ENCODE measurements at places on chromosomes 12 and 14.

- no peak for DNase-seq
These were observed 18.8 kb downstream of the WBP11 start for GRCh38 chr12:14784471-14784870.

DNA sequence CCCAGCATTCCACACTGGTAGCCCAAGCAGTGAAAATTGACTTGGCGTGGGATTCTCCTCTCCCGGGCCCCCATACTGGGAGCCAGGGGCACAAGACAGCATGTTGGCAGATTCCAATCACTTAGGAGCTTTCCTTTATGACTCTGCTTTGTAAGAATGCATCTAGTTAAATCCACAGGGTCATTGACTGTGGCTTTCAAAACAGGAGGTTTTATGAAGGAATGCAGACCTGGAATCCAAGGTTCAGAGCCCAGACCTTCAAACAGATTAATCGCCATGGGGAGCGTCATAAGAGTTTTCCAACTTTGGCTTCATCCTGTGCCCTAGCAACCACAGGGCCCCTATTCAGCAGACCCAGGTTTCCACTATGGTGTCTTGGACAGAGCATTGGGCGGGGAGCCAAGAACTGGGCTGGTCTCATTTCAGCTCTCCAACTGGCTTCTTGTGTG lies 76.4 kb upstream of the RMST start:
- no peak for DNase-seq

GRCh38 chr14:106107703-106108102 lies 581.3 kb downstream of the TMEM121 start:
- DNase-seq, result no peak

DNA sequence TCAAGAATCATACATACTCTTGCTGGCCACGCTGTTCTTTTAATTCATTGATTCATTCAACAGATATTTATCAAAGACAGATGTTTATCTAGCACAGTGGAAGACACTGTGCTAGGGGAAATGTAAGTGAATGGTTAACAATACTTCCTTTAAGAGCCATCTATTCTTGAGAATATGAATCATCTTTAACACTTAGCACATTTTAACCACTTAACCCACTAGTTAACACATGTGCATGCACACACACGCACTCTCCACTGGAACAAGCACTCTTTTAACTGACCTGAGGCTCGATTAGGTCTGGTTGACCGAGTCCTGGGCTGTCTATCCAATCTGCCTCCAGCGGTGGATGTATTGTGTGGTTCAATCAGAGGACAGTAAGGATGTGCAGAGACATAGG lies 34.6 kb downstream of the LMNTD1 start:
- DNase-seq, result no peak

DNA sequence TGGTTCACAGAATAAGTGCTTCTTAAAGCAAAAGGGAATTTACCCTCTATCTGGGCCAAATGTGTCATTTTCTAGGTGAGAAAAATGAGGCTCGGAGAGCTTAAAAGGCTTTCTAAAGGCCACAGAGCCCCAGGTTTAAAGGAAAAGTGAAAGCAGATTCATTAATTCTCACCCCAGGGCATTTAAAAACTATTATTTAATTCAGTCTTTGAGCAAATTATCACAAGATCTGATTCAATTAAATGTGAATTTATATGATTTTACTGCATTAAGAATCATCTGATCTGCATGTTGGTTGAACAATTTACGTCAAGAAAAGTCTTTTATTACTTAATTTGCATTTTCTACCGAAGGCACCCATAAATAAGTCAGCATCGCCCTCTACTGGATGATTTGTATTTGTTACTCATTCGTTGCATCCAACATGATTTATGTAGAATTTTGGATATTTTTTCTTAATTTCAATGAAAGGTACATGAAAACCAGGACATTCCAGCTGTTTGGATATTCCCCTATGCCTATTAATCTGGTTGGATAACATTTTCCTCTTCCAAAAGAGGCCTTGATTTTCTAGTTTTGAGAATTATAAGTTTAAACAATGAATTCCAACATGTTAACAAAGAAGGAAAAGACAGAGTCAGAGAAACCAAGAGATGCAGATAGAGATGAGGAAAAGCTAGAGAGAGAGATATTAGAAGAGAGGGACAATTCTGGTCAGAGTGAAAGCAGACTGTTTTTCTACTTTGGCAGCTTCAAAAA lies 19.1 kb upstream of the DHRS7 start:
- no peak for DNase-seq

DNA sequence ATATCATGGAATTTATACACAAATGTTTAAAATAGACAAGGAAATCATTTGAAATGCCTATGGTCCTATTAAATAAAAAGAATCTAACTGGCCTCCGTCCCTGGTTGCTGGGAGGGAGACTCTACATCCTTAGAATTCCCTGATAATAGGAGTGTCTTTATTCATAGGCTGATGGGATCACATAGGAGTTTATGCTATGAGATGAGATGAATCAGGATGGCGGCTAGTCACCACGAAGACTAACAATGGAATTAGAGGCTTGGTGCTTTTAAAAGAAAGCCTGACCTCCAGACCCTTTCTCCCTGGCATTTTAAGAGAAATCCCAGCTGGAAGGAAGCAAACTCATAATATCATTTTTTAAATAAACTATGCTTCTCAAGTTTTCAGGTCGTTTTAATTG lies 69.7 kb downstream of the SEC23A start:
- DNase-seq, result no peak

GRCh38 chr12:2783936-2784600 lies 10.7 kb upstream of the FKBP4 start:
- no peak for DNase-seq

DNA sequence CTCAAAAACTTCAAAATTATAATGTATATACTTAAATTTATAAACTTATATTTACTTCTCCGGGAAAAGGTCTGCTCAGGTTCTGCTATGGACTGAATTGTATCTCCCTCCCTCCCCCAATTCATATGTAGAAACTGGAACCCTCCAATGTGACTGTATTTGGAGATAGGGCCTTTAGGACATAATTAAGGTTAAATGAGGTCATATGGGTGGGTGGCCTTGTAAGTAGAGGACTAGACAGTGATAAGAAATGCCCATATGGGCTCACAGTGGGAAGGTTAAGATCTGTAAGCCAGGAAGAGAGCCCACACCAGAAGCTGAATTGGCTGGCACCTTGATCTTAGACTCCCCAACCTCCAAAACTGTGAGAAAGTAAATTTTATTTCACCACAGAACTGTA lies 84.5 kb downstream of the TAOK3 start:
- DNase-seq, result no peak

GRCh38 chr12:58794859-58795258 lies 125.4 kb downstream of the LRIG3 start:
- no peak for DNase-seq

DNA sequence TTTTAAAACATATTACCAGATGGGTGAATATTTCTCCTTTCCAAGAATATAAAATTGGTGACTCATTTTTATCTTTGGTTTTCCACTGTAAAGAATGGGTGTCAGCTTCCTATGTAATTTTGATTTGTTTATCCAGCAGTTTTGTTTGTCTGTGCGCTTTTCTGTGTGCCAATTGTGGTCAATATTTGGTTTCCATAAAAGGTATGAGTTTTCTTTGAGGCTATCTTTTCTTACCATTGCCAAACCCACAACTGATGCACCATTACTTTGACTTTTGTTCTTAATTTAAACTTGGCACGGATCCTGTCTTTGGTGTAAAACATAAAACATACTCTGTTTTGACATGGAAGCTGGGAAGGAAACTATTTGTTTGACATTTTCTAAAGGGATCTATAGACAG lies 78.8 kb upstream of the NAV3 start:
- DNase-seq, result no peak

DNA sequence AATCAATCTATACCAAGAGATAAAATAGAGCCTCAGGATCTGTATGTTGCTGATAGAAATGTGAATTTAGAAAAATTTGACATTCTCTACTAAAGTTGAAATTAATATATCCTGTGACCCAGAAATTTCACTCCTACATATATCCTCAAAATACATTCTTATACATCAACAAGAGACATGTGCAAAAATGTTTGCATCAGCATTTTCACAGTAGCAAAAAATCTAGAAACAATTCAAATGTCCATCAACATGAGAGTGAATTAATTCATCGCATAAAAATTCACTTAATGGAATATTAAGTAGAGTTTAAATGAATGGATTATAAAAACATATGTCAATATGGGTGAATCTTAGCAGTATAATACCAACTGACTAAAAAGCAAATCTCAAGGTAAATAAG lies 80.8 kb downstream of the GPR65 start:
- DNase-seq, result no peak

GRCh38 chr12:26369588-26369987 lies 174.2 kb downstream of the SSPN start:
- DNase-seq, result no peak

DNA sequence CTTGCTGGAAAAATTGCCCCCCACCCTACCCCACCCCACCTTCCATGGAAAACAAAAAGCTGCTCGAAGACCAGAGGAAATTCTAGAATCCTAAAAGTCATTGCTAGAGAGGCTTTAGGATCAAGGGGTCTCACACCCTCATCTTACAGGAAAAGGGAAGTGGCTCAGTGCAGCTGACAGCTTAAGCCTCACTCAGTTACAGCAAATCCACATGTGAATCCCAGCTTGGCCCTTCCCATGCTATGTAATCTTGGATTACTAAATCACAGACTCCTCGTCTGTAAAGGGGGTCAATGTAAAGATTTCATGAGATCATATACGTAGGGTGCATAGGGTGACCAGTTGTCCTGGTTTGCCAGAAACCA lies 25.9 kb downstream of the CMKLR1 start:
- DNase-seq, result no peak

GRCh38 chr14:101591582-101591981 lies 30.3 kb downstream of the DIO3 start:
- DNase-seq, result no peak

- no peak for DNase-seq
These were observed 18.9 kb upstream of the HSPB8 start for GRCh38 chr12:119159844-119160243.

DNA sequence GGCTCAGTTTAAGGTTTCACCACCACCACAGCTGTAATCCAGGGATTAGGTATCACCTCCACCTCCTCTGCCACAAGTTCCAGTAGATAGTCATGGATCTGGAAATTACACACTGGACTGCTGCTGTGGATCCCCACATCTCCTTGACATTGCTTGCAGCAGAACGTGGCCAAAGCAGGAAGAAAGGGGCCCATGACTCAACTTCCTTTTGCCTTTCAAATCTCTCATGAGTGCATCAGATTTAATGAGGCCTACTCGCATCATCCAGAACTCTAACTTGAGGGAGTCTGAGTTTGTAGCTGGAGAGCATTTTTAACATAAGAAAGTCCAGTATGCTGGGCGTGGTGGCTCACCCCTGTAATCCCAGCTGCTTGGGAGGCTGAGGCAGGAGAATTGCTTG lies 29.2 kb upstream of the TMED10 start:
- DNase-seq, result no peak
